Activated T-cell treated with anti-CD3 and anti-CD28 coated beads, Interleukin-2, amount 50 U/mL, for 4 hours (primary cell): ENCODE measurements at places on chromosomes 12 and 14. TPM values are rescaled to one million over a fixed set of nuclear protein-coding genes. Genes with fewer than 3 reads are reported as not detected.

DNA sequence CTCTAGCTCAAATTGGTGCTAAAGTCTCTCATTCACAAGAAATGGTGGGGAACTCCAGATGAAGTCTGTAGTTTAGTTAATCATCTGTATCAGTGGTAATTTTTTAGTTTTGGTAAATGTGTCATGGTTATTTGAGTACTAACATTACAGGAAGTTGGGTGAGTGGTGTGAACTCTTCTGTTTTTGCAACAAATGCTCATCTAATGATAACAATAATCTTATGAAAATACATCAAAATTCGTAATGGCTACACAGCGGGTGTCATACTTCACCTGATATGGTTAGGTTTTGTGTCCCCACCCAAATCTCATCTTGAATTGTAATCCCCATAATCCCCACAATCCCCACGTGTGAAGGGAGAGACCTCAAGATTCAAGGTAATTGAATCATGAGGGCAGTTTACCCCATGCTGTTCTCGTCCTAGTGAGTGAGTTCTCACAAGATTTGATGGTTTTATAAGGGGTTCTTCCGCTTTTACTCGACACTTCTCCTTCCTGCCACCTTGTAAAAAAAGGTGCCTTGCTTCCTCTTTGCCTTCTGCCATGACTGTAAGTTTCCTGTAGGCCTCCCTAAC lies 209.3 kb upstream of the FOXN3 start:
- DNase-seq = no peak

- DNase-seq = no peak
Measured at GRCh38 chr12:10158406-10158805, 13.5 kb downstream of the OLR1 start.

GRCh38 chr12:15597125-15597830 lies 191.9 kb downstream of the EPS8 start:
- DNase-seq = no peak

DNA sequence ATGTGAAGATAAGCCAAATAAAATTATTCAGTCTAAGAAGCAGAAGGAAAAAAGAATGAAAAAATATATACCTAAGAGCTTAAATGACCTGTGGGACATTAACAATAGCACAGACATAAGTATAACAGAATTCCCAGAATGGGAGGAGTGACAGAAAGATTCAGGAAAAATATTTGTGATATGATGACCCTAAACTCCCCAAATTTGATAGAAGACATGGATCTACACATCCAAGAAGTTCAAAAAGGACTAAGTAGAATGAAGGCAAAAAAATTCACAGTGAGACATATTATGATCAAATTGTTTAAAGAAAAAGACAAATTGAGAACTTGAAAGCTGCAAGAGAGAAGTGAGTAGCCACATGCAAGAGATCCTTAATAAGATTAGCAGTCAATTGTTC lies 211.4 kb upstream of the OR4E1 start:
- DNase-seq = no peak

Gene DNAI7
- not detected for total RNA-seq

Gene MUCL1
- 1.2 TPM for total RNA-seq

Gene FOXG1
- not detected for total RNA-seq

Gene TAS2R31
- total RNA-seq = 0.98 TPM

Gene TMCC3
- total RNA-seq = 0.10 TPM

Gene FAR2
- total RNA-seq = 2.5 TPM

DNA sequence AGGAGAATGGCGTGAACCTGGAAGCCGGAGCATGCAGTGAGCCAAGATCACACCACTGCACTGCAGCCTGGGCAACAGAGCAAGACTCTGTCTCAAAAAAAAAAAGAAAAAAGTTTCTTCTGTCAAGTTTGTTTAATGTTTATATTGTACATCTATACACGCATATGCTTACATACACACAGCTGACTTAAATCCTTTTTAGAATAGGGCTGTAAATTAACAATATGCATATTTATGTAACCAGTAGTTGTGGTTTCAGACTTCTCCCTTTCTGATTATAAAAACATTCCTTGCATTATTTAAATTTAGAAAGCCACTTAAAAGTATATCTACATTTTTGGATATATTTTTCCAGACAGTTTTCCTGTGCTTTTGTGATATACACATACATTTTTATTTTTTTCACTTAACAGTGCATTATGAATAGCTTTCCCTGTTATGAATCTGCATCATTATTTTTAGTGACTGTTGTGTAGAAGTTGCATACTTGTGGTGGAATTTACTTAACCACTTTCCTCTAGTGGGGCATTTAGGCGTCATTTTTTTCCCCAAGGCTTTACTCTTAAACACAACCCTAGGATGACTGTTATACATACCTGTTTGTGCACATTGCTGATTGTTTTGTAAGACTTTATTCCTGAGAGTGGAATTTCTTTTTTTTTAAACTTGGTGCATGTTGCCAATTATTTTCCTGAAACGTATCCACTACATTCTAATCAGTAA lies 29.4 kb downstream of the POLR3B start:
- no peak for DNase-seq

GRCh38 chr12:48862760-48863159 lies 2.9 kb downstream of the RND1 start:
- no peak for DNase-seq

DNA sequence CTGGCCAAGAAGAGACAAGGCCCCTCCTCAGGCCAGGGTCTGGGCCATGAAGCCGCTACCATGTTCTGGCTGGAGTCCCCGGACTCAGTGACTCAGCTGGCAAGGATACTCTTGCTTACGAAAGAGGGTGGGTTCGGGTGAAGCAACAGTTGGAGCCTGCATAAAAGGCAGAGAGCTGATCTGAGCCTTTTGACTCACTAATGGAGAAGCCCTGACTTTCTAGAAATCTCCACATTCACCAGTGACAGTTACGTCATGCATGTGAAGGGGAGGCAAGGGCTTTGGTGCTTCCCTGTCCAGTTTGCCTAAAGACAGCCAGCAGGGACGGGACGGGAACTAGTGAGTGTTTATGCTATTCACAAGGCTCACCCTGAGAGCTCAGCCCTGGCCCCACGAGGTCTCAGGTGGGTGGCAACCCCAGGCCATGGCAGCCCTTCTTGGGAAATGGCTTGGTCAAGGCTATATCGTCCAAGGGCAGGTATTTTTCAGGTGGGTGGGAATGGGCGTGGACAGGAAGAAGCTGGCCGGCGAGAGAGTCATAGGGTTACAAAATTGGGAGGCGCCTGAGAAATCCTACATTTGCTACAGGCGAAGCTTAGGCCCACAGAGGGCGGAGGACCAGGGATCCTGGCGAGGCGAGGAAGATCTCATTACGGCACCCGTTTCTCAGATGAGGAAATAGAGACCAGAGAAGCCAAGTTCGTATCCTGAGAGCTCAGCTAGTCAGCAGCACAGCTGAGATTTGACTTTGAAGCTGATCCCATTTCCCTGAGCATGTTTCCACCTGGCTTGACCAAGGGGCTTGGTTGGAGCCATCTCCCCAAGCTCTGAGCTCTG lies 314.6 kb downstream of the BCL11B start:
- no peak for DNase-seq

Gene LIN7A
- not detected for total RNA-seq

Gene KRT4
- not detected for total RNA-seq

DNA sequence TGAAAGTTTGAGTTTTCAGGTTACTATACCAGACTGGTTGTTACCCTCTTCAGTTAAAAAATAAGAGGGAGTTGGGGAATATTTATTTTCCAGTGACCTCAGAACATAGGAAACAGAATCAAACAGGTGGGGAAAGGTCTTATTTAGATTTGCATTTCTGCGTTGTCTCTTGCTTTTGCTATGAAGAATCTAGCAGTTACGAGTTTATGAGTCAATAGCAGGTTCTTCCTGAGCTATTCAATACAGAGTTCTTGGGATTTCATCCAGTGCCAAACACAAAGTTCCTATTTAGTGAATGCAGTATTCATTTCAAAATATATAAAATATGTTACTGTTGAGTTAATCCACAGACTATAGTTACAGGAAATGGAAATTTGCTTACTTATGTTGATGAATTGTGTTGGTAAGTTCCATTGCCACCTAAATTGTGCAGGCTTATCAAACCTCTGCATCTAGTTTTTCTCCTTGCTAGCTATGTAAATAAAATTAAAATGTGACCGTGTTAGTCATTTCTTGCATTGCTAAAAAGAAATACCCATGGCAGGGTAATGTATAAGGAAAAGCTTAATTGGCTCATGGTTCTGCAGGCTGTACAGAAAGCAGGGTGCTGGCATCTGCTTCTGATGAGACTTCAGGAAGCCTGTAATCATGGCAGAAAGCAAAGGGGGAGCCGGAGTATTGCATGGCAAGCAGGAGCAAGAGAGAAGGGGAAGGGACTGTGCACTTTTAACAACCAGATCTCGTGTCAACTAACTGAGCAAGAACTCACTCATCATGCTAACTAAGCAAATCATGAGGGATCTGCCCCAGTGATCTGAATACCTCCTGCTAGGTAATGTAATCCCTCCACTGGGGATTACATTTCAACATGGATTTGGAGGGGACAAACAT lies 110.2 kb downstream of the KTN1 start:
- DNase-seq = no peak

GRCh38 chr12:128059621-128060370 lies 207.2 kb upstream of the TMEM132C start:
- no peak for DNase-seq

GRCh38 chr14:78282437-78282836 lies 112.3 kb downstream of the NRXN3 start:
- DNase-seq = no peak

Gene AQP6
- not detected for total RNA-seq

- DNase-seq = no peak
Measured at GRCh38 chr12:57183939-57184725, 32.5 kb upstream of the NXPH4 start.
